ENCODE measurements at places on chromosomes 16 and 17. TPM values are rescaled to one million over a fixed set of nuclear protein-coding genes. Genes with fewer than 3 reads are reported as not detected.

DNA sequence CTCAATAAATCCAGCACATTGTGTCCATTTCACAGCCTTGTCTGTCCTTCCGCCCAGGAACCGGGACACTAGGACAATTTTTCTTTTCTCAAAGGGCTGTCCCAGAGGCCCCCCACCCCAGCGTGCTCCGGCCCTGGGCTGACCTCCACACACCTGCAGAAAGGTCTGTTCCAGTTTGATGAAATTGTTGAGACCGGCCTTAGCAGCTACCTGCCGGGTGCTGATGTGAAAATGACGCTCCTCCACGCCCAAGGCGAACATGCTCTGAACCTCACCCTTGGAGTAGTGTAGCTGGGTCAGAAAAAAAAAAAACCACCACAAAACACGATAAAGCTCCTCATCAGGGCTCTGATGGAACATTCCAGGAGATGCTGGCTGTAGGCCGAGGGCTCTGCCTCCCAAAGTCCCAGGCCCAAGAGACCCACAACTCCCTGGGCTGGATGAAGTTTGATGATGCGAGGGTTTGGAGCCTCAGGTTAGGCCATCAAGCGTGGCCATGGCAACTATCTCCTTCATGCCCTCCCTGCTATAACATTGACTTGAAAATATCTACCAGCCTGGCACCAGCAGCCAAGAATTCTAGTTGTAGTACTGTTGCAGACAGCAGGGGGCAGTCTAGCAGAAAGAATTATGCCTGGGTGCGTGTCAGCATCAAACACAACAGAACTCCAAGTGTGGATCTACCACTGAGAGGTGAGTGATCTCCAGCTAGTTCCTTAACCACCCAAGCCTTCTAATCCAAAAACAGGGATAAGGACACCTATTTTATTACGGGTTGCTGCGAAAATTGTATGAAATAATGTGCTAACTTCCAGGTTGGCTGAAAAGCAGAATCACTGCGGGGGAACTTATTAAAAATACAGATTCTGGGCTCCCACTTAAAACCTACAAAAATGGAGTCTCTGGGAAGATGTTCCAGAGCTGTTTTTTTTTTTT is 62.1 kb downstream of the RMI2 start:
- peak; percentile 77 for DNase-seq

DNA sequence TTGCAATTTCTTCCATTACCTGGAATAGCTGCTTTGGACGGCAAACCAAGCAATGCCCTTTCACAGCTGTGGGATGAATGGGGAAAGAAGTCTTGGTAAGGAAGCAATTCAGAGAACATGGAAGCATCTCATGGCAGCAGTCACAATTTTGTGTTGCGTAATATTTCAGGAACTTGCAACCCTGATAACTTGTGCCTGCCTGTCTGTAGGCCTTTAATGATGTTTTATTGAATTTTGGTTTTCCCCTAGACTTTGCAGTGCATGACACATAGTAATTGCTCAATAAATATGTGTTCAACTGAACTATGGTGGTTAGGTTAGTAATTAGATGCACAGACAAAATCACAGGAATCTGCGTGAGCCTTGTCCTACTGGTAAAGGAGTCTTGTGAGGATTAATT is 439.5 kb downstream of the WWOX start:
- DNase-seq: no peak

DNA sequence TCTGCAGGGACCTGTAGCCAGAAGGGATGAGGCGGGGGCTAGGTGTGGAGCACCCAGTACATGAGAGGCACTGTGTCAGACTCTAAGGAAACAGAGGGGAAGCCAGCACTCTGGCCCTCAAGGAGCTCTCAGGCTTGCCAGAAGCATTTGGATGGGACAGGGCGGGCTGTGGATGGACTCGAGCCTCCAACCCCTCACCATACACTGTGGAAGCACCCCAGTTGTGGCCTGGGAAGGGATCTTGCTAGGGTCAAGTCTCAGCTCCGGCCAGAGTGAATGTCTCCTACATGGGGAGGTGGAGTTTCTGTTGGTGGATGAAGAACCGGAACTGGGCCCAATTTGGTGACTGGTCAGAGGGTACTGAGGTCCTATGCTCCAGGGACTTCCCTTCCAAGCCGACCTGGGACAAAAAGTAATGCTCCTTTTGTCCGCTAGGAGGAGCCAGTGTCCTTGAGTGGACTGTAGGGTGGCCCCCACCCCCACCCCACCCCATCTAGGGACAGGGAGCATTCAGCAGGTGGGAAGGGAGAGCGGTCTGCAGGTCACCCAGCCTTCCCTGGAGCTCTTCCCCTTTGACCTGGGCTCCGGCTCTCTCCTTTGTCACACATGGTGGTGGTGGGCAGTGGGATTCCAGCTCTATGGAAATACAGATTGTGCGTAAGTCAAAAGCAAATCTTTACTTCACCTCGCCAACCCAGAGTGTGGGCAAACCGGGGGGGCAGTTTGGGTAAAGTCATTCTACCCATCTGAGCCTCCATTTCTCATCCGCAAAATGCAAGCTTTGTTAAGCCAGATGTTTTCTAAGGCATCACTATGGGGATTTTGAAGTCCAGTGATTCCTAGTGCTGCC is 20.4 kb upstream of the PHB1 start:
- peak; percentile 41 for DNase-seq

DNA sequence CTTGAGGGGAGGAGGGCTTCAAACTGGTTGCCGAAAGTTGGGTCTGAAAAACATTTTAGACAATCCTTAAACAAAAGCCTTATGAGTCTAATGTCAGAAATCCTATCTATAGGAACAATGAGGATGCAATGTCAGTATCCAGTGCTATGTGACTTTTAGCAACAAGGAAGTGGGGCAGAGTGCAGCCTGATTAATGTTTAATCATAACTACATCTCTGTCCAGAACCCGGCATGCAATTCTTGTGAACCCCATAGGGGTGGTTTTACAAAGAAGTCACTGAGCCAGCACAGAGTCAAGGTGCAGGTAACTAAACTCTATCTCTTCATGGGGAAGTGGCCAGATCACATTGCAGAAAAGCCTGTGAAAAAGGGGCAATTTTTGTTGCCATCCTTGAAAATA is 267.5 kb downstream of the HS3ST4 start:
- DNase-seq: no peak

DNA sequence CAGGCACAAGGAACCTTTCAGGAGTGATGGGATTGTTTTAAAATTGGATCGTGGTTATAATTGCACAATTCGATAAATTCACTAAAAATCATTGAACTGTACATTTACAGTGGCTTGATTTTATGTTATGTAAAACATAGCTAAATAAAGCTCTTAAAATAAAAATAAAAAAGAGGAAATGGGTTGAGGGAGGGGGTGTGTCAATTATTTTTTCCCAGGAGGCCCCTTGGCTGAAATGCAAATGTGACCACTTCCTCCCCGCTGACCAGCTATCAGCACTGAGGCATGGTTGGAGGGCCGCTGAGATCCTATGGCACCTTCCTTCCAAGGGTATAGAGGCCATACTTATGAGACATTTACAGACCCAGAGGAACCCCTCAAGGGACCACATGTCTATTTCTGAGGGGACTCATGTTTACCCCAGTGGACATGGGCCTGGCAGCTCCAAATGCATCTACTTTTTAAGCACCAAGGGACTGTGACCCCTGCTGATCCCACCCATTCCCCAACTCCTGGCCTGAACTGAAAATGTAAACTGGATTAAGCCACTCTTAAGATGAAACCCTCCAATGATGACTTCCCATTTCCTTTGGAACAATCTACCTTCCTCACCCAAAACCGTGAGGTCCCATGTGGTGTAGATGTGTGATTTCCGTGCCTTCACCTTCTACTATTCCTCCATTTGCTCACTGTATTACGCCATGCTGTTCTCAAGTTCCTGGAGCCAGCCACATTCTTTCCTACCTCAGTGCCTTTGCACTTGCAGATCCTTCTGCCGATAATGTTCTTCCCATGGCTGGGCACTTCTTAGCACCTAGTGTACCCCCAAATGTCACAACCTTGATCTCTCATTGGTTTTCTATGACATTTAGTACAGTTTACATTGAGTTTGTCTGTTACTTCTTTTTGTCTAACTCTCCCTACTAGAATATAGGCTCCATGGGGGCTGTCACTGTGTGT is 2.8 kb upstream of the IL21R start:
- DNase-seq: no peak

- DNase-seq: peak; percentile 45
Measured at GRCh38 chr17:31008374-31009041, 37.7 kb downstream of the RNF135 start.

Gene TMEM95
- not detected for total RNA-seq

Gene RPL23
- total RNA-seq: 2,401 TPM

Measured in IMR-90 (cell line).